Naive B cell (primary cell): ENCODE measurements at places on chromosomes 2 and 18. TPM values are rescaled to one million over a fixed set of nuclear protein-coding genes. Genes with fewer than 3 reads are reported as not detected.

The FOXI3 gene
- not detected for polyA plus RNA-seq

The GALNT3 gene
- 5.3 TPM for polyA plus RNA-seq

The STAT4 gene
- polyA plus RNA-seq: 2.3 TPM

The TRABD2A gene
- polyA plus RNA-seq: 10.5 TPM

The CDH19 gene
- not detected for polyA plus RNA-seq

The CFAP65 gene
- polyA plus RNA-seq: not detected

DNA sequence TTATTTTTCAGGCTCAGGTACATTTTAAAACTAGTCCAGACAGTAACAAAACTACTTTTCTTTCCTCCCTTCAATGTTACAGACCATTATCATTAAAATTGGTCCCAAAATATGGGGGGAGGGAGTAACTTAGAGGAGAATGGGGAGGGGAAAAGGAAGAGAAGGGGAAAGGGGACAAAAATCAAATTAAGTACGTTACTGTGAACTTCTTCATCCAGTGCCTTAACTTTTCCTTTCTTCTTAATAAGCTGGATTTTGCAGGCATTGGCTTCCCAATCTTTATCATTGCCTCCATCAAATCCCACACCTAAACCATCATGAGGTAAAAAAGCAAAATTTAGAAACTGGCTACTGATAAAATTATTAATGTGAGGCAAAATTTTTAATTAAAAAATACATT, 17.2 kb downstream of the GFPT1 start:
- H3K27ac ChIP-seq: no peak overlapping the region
- H3K4me1 ChIP-seq: no peaks in the 10 kb centered on the region
- no peaks in the 10 kb centered on the region for H3K27me3 ChIP-seq
- no peak overlapping the region for H3K4me3 ChIP-seq

GRCh38 chr2:71458413-71459083, 5.2 kb downstream of the DYSF start:
- no peak overlapping the region for H3K4me3 ChIP-seq
- no peak overlapping the region for H3K27ac ChIP-seq
- peaks cover 23% of the 10 kb centered on the region for H3K27me3 ChIP-seq

DNA sequence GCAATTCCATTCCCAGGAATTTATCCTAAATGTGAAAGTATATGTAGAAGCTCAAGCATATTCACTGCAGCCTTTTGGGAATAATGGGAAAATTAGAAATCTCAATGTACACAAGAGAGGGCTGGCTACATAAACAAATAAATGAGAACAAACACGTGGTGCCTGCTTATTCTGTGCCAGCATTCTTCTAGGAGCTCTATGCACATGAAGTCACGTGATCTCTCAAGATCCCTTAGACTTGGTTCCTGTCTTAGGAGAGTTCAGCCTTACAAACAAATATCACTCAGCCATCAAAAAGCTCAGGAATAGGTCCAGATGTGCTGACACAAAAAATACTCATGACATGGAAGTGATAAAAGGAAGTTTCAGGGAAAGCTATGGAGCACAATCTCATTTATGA, 92.9 kb upstream of the SP3 start:
- peaks cover 31% of the 10 kb centered on the region for H3K27me3 ChIP-seq
- H3K27ac ChIP-seq: no peak overlapping the region
- no peak overlapping the region for H3K4me3 ChIP-seq
- H3K4me1 ChIP-seq: peaks cover 6% of the 10 kb centered on the region
- DNase-seq: no peak

- no peak for DNase-seq
- H3K4me3 ChIP-seq: no peak overlapping the region
- peaks cover 4% of the 10 kb centered on the region for H3K27me3 ChIP-seq
- H3K27ac ChIP-seq: no peak overlapping the region
- H3K4me1 ChIP-seq: no peaks in the 10 kb centered on the region
Observed at GRCh38 chr2:60602828-60603532, 49.5 kb upstream of the BCL11A start.

DNA sequence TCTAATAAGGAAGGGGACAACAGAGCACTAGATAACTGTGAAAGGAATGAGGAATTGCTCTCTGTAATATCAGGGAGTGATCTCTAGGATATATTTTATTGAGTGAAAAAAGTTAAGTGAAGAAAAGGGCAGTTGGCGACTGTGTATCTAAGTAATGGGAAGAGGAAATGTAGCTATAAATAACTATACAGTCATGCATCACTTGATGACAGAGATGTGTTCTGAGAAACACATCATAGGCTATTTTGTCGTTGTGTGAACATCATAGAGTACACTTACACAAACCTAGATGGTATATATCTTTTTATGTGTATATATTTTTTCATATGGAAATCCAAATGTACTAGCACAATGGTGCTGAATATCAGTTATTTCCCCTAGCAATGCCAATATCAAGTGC, 329.3 kb downstream of the TXNL1 start:
- H3K36me3 ChIP-seq: no peaks in the 10 kb centered on the region
- no peak overlapping the region for H3K27ac ChIP-seq
- DNase-seq: no peak

DNA sequence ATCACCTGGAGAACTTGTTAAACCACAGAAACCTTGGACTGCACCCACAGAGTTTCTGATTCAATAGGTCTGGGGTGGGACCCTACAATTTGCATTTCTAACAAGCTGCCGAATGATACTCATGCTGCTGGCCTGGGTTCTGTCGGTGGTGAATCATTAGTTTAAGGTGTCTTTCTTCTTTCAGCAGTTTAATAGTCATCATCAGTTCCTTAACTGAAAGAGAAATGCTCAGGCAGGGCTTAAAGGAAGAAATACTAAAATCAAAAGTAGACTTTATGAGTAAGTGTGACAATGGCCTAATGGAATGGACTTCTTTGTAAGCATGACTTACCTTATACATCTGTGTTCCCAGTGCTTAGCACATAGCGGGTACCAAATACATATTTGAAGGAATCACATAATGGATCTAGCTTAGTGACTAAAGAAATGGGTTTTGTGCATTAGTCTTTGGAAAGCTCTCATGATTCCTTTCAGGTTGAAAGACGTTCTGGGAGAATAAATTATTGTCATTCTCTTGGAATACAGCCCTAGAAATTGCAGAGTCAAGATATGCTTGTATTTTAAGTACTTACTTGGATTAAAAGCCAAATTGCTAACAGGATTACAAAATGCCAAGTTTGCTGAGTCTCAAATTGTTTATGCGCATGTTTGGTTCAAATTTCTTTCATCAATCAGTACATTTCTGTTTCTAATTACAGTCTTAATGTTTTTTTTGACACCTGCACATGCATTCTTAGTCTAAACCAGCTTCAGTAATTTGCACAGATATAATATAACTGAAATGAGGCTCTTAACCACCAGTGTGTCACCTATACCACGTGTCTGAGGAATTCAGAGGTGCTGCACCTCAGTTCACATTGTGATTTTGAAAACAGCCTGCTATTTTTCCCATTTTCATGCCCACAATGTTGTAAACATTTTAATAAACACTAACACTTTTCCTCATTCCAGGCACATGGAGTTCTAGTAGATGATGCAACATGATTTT, 220.3 kb upstream of the NRP2 start:
- H3K27ac ChIP-seq: no peak overlapping the region
- H3K4me3 ChIP-seq: no peak overlapping the region
- no peak for DNase-seq
- no peaks in the 10 kb centered on the region for H3K4me1 ChIP-seq

GRCh38 chr2:172072303-172072702, 13.0 kb upstream of the DLX1 start:
- H3K27ac ChIP-seq: no peak overlapping the region
- peaks cover 22% of the 10 kb centered on the region for H3K36me3 ChIP-seq
- no peak for DNase-seq
- H3K4me1 ChIP-seq: no peaks in the 10 kb centered on the region

DNA sequence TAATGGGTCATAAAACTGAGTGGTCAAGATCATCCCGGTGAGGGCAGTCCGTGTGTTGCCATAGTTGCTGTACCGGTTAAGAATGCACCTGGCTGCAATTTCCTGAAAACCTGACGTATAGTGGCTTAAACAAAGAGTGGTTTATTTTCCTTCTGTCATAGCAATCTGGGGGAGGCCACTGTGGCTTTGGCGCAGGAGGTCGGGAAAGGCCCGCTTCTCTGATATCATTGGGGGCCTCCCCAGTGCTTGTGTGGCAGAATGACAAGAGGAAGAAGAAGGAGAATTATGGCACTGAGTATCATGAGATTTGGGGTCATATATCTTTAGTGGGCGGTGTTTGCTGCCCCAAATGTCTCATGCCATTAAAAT, 4.4 kb downstream of the C2orf92 start:
- peaks cover 4% of the 10 kb centered on the region for H3K4me1 ChIP-seq
- no peaks in the 10 kb centered on the region for H3K36me3 ChIP-seq
- H3K27ac ChIP-seq: no peak overlapping the region
- H3K27me3 ChIP-seq: no peaks in the 10 kb centered on the region
- no peak for DNase-seq

GRCh38 chr2:189350540-189351209, 90.6 kb upstream of the WDR75 start:
- H3K27ac ChIP-seq: no peak overlapping the region
- H3K27me3 ChIP-seq: no peaks in the 10 kb centered on the region
- H3K4me3 ChIP-seq: no peak overlapping the region
- no peak for DNase-seq
- H3K36me3 ChIP-seq: no peaks in the 10 kb centered on the region

DNA sequence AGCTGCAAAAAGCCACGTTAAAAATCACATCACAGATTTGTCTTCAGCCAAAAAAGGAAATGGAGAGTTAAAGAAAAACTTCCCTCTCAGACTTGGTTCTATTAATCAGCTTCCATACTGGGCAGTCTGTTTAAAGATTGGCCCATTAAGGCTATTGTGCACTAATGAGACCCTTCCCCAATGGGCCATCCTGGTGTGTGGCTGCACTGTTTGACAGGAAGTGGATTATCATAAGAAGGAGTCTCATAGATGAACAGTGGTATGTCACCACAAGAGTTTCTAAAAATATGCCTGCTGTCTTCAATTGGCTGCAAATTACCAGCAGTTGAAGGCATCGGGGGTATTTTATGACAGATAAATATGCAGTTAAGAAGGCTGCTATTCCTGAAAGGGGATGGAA, 247.6 kb upstream of the THSD7B start:
- no peaks in the 10 kb centered on the region for H3K4me1 ChIP-seq
- no peak overlapping the region for H3K4me3 ChIP-seq
- H3K27me3 ChIP-seq: peaks cover 34% of the 10 kb centered on the region
- no peaks in the 10 kb centered on the region for H3K36me3 ChIP-seq
- no peak overlapping the region for H3K27ac ChIP-seq
- no peak for DNase-seq

DNA sequence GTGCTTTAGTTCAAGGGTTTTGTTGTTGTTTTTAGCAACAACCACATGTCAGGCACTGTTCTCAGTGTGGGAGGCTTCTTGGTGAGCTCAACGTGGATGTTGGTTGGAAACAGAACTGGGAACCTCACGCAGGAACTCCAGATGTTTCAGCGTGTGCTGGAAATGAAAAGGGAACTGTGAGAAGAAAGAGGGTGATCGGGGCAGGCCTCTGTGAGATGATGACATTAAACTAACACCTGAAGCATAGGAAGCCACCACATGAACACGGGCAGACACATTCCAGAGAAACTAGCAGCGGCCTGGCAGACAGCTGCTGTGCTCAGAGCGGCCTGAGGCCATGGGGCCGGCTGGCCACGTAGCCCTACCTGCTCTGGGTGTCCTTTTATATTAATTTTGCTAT, 66.4 kb downstream of the COA5 start:
- H3K27ac ChIP-seq: no peak overlapping the region
- DNase-seq: no peak
- H3K4me3 ChIP-seq: no peak overlapping the region
- no peaks in the 10 kb centered on the region for H3K4me1 ChIP-seq
- H3K27me3 ChIP-seq: no peaks in the 10 kb centered on the region

- no peaks in the 10 kb centered on the region for H3K27me3 ChIP-seq
- DNase-seq: no peak
- no peak overlapping the region for H3K27ac ChIP-seq
- no peaks in the 10 kb centered on the region for H3K36me3 ChIP-seq
Observed at GRCh38 chr2:182616471-182617393, 99.3 kb upstream of the DNAJC10 start.

- H3K27me3 ChIP-seq: peaks cover 9% of the 10 kb centered on the region
- DNase-seq: no peak
- no peaks in the 10 kb centered on the region for H3K4me1 ChIP-seq
- no peaks in the 10 kb centered on the region for H3K36me3 ChIP-seq
- no peak overlapping the region for H3K27ac ChIP-seq
Observed at GRCh38 chr2:23268467-23269263, 116.3 kb upstream of the KLHL29 start.

- no peak overlapping the region for H3K27ac ChIP-seq
- no peaks in the 10 kb centered on the region for H3K4me1 ChIP-seq
- H3K27me3 ChIP-seq: no peaks in the 10 kb centered on the region
- H3K36me3 ChIP-seq: no peaks in the 10 kb centered on the region
- H3K4me3 ChIP-seq: no peak overlapping the region
- DNase-seq: no peak
Observed at GRCh38 chr2:122663620-122664019, 908.2 kb downstream of the TSN start.

DNA sequence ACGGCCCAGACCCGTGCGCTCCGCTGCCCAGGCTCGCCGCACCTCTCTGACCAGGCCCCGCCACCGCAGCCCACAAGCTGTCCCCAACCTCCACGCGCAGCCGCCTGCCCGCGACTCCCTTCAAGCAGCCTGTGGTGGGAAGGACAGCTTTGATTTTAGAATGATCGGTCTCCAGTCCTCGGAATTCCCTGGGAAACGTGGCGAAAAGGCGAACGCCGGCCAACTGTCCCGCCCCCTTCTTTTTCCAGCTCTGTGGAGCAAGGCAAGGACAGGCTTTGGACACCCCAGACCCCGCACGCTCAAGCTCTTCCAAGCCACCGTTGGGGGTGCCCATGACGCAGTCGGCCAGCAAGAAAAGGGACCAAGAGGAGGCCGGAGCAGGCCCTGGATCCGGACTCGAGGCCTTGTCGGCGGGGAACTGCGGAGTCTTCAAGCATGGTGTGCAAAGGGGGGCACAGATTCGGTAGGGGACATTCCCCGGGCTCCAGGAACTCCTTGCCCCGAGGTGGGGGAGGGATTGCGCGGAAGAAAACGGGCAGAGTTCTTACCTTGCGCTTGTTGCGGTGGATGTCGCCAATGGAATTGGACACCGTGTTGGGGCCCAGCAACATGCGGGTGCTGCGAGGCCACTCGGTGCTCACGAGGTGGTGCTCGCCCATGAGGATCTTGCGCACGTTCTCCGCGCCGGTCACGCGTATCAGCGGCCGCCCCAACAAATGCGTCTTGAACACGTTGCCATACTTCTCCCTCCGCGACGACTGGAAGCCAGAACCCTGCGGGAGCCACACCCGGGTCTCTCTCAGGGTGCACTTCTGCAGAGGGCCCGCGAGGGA, 4.0 kb downstream of the CYP26B1 start:
- peak overlapping the region; percentile 74 for H3K4me3 ChIP-seq
- H3K4me1 ChIP-seq: peaks cover 31% of the 10 kb centered on the region
- H3K36me3 ChIP-seq: no peaks in the 10 kb centered on the region
- DNase-seq: no peak
- H3K27me3 ChIP-seq: peaks cover 59% of the 10 kb centered on the region
- no peak overlapping the region for H3K27ac ChIP-seq

DNA sequence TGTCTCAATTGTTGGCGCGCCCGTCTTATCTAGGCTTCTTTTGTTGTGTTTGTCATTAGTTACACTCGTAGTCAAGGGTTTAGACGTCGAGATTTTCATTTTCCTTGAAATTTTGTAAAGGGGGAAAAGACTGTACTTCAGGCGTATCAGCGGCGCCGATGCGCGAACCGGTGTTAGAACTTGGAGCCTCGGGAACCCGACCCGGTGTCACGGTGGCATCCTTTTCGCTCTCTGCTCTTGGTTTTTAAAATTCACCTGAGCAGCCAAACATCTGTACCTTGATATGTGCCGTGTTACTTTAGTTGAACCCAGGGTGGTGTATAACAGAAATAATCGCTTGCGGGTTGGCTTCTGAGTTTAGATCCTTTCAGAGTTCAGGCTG, 643 bp downstream of the RMC1 start:
- H3K27me3 ChIP-seq: no peaks in the 10 kb centered on the region
- peak overlapping the region; percentile 85 for H3K27ac ChIP-seq
- peak overlapping the region; percentile 99 for H3K4me3 ChIP-seq
- no peak for DNase-seq
- H3K4me1 ChIP-seq: peaks cover 39% of the 10 kb centered on the region
